Stimulated activated CD8-positive, alpha-beta memory T cell treated with anti-CD3 and anti-CD28 coated beads, Interleukin-4, amount 100 ng/mL, for 1 hour (primary cell): ENCODE measurements at places on chromosomes 1 and 21.

DNA sequence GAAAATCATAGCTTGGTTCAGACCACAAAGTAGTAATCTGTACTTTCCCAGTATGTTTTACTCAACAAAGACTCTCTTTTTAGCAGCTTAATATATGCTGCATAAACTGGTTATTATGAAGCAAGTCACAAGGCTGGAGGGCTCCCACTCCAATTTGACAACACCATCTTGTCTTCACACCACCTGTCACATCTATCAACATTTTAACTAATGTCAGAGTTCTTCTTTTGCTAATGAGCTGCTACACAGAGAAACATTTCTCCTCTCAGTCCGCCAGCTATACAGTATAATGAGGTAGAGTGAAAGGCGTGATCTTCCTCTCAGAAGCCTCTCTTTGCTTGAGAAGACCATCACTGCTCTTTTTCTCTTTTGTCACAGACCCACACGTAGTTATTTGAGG is 230.1 kb downstream of the BARHL2 start:
- DNase-seq, result no peak

DNA sequence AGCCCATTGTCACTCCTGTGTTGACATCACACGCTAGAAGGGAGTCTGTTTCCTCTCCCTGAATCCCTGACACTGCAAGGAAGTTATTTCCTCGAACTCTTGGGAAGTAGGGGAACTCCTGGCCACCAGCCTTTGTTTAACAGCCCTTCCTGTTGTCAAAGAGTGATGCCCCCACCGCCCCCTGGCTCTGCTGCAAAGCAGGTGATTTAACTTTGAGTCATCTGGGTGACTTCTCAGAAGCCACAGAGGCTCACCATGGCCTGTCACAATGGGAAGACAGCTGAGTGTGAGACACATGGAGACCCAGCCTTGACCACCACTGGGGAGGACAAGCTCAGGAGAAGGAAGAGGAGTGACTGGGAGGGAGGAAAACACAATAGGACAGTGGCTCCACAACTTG is 182.8 kb downstream of the PSMG1 start:
- DNase-seq, result no peak

- DNase-seq, result no peak
Observed at GRCh38 chr1:13528320-13528719, 14.5 kb upstream of the LRRC38 start.

DNA sequence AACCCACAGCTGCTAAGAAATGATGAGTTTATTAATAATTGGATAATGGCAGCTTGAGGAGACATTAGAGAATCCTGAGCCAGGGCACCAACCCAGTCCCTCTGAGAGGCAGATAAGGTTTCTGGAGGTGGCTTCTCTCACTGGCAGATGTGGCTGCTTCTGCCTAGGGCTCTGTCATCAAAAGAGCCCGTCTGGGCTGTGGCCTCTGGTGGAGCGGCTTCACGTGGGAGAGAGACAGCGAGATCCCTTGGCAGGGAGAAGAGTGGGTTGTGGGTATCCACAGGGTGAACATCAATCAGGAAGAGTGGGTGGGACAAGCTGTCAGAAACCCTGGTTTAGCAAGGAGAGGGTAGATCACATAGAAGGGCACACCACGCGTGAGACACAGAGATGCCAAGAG is 30.0 kb downstream of the VWA5B1 start:
- no peak for DNase-seq

DNA sequence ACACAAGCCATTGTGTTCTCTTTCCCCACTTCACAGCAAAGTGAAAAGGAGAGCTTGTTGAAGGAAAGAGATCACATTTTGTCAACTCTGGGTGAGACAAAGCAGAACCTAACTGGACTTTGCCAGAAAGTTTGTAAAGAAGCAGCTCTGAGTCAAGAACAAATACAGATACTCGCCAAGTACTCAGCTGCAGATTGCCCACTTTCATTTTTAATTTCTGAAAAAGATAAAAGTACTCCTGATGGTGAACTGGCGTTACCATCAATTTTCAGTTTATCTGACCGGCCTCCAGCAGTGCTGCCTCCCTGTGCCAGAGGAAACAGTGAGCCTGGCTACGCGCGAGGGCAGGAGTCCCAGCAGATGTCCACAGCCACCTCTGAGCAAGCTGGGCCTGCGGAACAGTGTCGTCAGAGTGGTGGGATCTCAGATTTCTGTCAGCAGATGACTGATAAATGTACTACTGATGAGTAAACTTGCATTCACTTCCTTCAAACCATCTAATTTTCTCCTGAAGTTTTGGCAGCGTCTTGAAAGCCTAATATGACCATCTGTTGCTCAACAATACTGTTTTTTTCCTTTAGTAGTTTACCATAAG is 43.7 kb downstream of the BACH1 start:
- DNase-seq, result no peak
